IMR-90 (cell line): ENCODE measurements at places on chromosomes 7 and 10. TPM values are rescaled to one million over a fixed set of nuclear protein-coding genes. Genes with fewer than 3 reads are reported as not detected.

The UFSP1 gene
- total RNA-seq, result 0.28 and 0.36 TPM in 2 replicates

- H3K4me3 ChIP-seq, result no peak overlapping the region
- no peak for DNase-seq
- H3K36me3 ChIP-seq, result no peaks in the 10 kb centered on the region
- H3K4me1 ChIP-seq, result no peaks in the 10 kb centered on the region
- no peaks in the 10 kb centered on the region for H3K27me3 ChIP-seq
Measured at GRCh38 chr7:30835396-30835915, 64.2 kb downstream of the MINDY4 start.

The PPP1R3C gene
- 61.7 and 62.9 TPM in 2 replicates for total RNA-seq

The PNLIPRP1 gene
- total RNA-seq, result not detected in 2 replicates

The MYO1G gene
- under 0.01 TPM in 2 replicates for total RNA-seq

The DGKI gene
- total RNA-seq, result 15.3 and 15.8 TPM in 2 replicates

The NPSR1 gene
- total RNA-seq, result not detected in 2 replicates

The CYCS gene
- 22.9 and 65.3 TPM in 2 replicates for total RNA-seq

DNA sequence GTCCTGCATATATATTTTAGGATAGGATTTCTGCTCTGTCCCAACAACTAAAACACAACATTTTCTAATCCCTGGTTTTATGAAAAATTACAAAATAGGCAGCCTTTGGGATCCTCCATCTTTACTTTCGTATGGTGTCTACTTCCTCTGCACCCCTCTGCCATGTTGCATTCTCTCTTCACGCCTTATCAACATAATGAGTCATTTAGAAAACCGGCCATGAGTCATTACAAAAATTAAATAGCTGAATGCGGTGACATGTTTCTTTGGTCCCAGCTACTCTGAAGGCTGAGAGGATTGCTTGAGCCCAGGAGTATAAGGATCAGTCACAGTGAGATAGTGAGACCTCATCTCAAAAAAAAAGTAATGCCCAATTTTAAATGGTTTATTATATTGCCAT is 148.1 kb upstream of the CELF2 start:
- H3K36me3 ChIP-seq, result no peaks in the 10 kb centered on the region
- peaks cover 11% of the 10 kb centered on the region; the same call in 1 of the 2 replicates for H3K4me1 ChIP-seq
- no peak overlapping the region for H3K27ac ChIP-seq
- no peak overlapping the region for H3K4me3 ChIP-seq
- no peaks in the 10 kb centered on the region for H3K27me3 ChIP-seq

DNA sequence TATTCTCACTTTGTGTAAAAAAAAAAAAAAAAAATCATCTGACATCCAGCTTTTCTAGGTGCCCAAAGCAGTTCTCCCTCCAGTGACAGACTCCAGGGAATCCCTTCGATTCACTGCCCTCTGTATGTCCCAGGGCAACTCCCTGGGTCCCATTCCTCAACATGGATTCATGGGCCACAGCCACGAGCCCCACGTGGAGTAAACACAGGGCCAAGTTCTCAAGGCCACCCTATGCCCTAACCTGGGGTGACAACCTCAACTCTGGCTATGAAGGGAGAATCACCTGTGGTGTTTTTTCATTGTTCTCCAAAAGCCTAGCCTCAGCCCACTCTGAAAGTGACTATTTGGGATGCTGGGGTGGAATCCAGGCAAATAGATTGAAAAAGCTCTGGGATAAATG is 3.4 kb downstream of the BNIP3 start:
- no peak overlapping the region for H3K4me3 ChIP-seq
- DNase-seq, result no peak
- H3K27ac ChIP-seq, result no peak overlapping the region
- H3K27me3 ChIP-seq, result no peaks in the 10 kb centered on the region
- H3K4me1 ChIP-seq, result peaks cover 23% of the 10 kb centered on the region

The PILRB gene
- 3.3 and 3.4 TPM in 2 replicates for total RNA-seq

The CCDC7 gene
- total RNA-seq, result 3.9 and 4.3 TPM in 2 replicates
